Fibroblast of villous mesenchyme (primary cell): ENCODE measurements at places on chromosomes 5 and 9. TPM values are rescaled to one million over a fixed set of nuclear protein-coding genes. Genes with fewer than 3 reads are reported as not detected.

- no peak for DNase-seq
These were observed 332.2 kb downstream of the GADD45G start for GRCh38 chr9:89937051-89937450.

NR5A1 gene
- not detected in 2 replicates for total RNA-seq

DNA sequence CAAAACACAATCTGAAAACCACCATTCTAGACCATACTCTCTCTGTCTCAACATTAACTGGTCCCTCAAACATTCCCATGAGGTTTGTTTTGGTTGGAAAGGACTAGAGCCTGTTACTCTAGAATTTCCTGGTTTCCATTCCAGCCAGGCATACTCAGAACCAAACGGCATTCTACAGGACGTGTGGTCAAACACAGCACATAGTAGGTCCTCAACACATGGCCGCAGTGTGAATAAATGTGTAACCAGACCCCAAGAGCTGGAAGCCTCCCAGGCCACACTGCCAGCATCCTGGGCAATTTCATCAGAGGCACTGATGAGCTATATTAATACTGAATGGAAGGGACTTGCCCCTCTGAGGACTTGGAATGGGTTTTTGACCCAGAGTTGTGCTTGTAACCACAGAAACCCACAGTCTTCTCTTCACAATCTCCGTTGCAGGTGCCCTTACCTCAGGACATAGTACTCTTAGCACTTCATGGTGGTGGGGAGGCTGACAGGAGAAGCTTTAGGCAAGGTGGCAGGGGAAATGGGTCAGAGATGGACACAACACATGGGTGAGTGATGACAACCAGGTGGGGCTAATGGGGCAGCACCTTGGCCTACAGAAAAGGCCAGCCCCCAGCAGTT is 66.0 kb downstream of the ZNF366 start:
- DNase-seq: no peak

GRCh38 chr9:131278702-131279111 is 2.4 kb upstream of the FAM78A start:
- no peak for DNase-seq

PCDHGA11 gene
- 11.0 and 15.5 TPM in 2 replicates for total RNA-seq

- DNase-seq: peak; percentile 62
These were observed 6.3 kb downstream of the STC2 start for GRCh38 chr5:173321886-173322285.

LAMC3 gene
- total RNA-seq: 0.43 and 1.3 TPM in 2 replicates

NME5 gene
- 1.3 and 2.2 TPM in 2 replicates for total RNA-seq

DNA sequence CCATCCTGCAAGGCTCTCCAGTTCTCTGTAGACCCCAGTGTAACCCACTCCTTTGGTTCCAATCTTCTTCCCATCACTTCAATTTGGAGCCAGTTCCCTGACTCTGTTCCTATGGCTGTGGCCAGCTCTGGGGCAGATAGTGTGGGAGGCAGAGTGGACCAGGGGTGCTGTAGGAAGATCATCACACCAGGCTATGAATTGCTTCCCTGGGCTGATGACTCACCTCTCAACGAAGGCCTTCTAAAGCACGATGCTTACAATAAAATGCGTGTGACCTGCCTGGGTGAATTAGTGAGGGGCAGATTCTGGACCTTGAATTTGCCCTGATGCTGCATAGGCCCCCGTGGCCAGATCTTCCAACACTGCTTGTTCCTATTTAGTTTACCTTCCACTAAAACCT is 289.7 kb downstream of the FBXL7 start:
- DNase-seq: peak; percentile 12

INSL6 gene
- total RNA-seq: 0.43 and 0.64 TPM in 2 replicates

GRCh38 chr9:132311978-132312377 is 42.8 kb downstream of the SETX start:
- no peak for DNase-seq

- no peak for DNase-seq
These were observed 237.3 kb downstream of the CDH10 start for GRCh38 chr5:24407466-24407865.

DNA sequence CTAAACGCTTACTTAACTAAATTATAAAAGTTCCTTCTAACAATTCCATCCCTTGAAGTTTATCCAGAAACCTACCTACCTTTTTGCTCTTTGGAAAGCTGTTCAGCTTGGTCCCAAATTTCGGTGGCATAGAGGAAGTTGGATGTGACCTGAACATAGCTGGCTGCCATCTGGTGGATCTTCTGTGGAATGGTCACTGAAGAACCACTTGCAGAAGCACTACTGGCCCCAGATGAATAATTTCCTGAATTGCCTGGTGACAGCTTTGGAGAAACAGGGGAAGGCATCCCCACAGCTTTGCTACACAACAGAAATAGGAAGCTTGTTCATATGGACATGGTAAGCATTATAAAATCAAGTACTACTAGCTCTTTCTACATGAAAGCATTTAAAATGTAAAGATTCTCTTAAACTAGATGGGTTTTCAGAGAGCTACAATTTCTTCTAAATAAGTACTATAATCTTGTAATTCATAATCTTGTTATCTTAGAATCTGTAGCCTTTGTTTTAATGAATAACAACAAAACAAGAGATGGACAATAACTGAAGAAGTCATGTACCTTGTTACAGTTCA is 9.9 kb downstream of the LEAP2 start:
- peak; percentile 73 for DNase-seq

IFNB1 gene
- total RNA-seq: not detected in 2 replicates

DNA sequence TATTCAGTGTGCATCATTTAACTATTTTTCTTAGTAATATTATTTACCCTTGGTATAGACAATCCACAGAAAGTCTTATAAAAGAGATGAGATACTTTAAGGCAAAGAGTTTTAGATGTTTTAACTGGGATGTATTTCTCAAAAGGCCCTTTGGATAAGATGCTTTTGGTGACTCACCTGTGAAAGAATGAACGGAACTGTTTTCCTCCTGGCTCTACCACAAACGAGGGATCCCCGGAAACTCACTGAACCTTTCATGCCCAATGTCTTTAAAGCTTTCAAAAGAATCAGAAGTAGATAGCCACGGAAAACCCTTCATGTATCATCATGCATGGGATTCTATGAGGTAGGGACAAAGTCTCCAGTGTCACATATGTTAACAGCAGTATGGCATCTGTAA is 1.6 kb downstream of the ZNF782 start:
- no peak for DNase-seq

DNA sequence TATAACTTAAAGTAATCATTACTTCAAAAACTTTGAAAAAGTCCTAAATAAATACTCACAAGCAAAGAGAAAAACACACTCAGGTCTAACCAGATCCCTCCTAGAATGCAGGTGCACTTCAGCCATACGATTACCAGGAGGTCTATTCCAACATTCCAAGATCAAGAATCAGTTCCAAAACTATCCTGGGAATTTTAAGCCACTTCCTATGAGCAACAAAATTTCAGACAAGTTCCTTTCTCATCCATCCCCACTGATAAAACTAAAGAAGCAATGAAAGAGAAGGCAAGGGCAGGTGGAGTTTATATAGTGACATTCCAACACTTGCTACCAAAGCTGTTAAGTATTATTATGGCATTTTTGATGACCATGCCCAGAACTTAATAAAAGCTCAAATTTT is 29.6 kb downstream of the MLLT3 start:
- no peak for DNase-seq

GRCh38 chr9:94148419-94148818 is 64.2 kb downstream of the PTPDC1 start:
- DNase-seq: no peak

DNA sequence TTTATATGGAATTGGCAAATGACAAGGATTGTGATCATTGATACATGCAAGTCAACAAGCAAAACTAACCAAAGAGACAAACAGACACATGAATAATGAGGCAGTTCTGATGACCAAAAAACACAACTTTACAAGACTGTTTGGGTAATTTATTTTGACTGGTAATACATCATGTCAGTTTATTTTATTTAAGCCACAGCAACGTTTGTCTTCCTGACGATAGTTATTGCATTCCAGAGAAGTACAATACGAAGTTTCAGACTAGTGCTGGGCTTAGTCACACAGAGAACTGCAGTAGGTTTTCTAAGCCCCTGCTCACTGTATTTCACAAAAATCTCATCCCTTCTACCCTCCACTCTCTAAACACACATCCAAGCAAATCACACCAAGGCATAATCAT is 514.2 kb downstream of the RAB3C start:
- peak; percentile 79 for DNase-seq

DNA sequence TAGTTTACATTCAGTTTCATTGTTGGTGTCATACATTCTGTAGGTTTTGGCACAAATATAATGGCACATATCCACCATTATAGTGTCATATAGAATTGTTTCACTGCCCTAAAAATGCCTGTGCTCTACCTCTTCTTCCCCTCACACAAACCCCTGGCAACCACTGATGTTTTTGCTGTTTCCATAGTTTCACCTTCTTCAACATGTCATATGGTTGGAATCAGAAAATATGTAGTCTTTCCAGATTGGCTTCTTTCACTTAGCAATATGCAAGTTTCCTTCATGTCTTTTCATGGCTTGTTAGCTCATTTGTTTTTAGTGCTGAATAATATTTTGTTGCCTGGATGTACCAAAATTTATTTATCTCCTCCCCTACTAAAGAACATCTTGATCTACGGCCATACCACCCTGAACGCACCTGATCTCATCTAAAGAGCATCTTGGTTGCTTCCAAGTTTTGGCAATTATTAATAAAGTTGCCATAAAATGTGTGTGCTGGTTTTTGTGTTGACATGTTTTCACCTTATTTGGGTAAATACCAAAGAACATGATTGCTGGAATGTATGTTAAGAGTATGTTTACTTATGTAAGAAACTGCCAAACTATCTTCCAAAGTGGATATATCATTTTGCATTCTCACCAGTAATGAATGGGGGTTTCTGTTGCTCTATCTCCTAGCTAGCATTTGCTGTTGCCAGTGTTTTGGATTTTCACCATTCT is 17.0 kb upstream of the CDK20 start:
- no peak for DNase-seq

GRCh38 chr5:128101676-128102075 is 18.1 kb downstream of the SLC12A2 start:
- DNase-seq: no peak

DNA sequence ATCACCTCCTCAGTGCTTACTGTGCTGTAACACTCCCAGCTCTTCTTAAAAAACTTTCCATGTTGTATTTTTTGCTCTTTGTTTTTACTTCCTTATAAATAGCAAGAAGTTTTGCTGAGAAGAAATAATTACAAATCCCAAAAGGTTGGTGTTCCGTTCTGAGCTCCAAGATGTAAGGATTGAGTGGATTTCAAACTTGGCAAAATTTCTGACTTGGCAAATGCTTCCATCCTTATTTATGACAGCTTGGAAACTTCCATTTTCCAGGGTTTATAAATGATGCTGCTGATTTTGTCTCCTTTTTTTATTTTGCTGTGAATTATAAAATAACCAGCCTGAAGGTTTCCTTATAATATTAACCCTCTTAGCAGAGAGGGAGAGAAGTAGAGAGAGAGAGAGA is 151.9 kb downstream of the NTRK2 start:
- DNase-seq: no peak

- DNase-seq: peak; percentile 11
These were observed 281.3 kb downstream of the CEMIP2 start for GRCh38 chr9:71487061-71487460.

GRHPR gene
- 142 and 154 TPM in 2 replicates for total RNA-seq

SPINK13 gene
- total RNA-seq: not detected in 2 replicates

GRCh38 chr5:157732596-157733262 is 1.5 kb downstream of the THG1L start:
- DNase-seq: peak; percentile 36

DNA sequence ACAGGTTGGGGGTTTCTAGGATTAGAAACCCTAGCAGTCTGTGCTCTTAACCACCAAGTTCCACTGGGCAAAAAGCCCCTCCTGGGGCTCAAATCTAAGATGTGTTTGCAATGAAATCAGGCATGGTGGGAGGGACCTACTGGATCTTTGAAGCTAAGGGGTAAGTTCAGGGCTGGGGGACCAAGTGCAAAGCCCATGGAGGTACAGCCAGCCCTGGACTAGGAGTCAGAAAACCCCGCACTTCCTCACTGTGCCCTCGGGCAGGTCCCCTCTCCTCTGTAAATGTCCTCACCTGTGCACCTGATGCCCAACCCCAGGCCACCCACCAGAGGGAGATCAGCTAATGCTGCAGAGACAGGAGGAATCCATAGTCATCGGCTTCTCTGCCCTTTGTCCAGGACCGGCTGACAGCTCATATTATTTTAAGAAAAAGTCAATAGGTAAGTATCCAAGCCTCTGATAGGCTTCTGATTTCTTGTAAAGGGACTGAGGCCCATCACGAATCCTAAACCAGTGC is 138.3 kb downstream of the PAX5 start:
- DNase-seq: no peak

- no peak for DNase-seq
These were observed 30.2 kb upstream of the WWC1 start for GRCh38 chr5:168261227-168261571.

DNA sequence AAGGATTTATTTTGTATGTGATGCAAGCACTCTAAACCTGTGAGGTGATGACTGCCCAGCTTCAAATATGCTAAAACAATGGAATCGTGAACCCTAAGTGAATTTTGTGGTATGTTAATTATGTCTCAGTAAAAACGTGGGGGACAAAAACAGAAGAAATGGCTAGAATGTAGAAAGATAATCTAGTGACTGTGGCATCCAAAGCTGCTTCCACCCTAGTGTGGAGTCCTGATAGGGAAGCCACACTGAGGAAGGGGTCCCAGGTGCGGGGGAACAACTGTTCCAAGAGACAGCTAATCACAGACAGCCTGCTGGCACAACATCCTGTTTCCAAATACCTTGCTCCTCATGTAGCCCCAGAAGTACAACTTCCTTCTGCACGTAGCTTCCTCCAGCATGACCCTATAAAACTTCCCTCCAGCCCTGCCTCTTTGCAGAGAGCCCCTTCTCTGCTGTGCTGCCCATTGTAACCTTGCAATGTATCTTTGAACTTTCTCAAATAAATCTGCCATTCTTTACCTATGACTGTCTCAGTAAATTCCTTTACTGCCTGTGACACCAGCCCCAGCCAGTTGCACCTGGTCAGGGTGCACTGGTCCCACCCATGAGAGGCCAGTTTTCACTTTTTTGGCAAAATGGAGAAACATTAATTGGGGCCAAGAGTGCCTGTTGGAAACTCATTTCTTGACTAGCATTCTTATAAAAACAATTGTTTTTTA is 4.9 kb downstream of the GMCL2 start:
- DNase-seq: no peak

LHX2 gene
- total RNA-seq: not detected in 2 replicates

DNA sequence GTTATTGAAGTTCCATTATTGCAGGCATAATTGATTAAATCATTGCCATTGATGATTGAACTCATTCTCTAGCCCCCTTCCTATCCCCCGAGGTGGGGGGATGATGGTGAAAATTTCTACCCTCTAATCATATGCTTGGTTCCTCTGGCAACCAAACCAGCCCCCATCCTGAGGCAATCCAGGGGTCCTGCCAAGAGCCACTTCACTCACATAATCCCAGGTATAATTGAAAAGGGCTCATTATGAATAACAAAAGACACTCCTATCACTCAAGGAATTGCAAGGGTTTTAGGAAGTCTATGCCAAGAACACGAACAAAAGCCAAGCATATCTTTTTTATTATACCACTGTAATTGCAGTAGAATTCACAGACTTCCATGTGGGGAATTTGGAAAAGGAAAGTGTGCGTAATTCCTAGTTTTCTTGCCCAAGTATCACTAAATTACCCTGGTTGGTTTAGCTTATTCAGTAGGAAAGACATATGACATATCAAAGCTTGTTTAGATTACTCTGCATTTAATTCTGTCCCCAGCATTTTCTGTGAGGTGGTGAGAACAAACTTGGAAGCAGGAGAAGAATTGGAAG is 130.7 kb upstream of the TAF11L2 start:
- DNase-seq: no peak
